Cerebellar nuclear complex (tissue), 1 donor: ENCODE measurements at places on chromosomes 5 and 9.

DNA sequence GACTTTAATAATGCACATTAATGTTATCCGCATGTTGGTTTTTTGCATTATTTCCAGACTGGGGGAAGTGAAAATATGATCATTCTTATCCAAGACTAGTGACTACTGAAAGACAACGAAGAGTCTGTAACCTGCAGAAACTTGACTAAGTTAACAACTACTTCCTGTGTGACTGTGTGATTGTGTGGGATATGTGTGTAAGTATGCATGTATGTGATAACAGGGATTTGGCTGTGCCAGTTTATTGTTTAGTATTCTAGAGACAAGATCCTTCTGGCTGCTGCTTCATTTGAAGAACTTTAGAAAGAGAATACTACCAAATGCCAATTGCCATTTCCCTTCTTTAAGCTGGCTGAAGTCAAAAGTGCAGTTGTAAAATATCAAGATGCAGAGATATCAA is 375.7 kb upstream of the PRR16 start:
- no peak for DNase-seq

DNA sequence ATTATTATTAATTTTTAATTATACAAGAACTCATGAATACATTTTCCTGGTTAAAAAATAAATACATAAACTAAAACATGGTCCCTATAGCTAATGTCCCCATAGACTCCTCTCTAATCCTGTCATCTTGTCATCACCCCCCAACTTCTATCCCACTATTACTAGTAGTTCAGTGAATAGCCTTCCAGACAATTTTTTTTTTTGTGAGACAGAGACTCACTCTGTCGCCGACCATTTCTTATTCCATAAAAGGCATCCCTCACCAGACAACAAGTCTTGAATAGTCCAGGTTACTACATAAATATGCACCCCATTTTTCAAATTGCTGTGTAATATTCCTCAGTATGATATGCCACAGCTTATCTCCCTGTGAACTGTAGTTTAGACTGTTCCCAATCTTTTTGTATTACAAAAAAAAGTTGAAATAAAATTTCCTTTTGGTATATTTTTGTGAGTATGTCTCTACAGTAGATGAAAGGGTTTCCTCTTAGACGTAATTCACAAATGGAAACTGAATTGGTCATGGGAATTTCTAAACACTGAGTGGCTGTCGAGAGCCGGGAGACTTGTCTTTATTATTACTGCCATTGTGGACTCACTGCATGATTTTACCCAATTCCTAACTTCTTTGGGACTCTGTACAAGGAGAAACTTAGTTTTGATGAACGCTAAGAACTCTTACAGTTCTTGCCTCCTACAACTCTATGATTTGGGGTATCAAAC is 6.4 kb upstream of the ABLIM3 start:
- DNase-seq, result no peak

GRCh38 chr5:178527458-178528307 is 62.5 kb downstream of the COL23A1 start:
- no peak for DNase-seq

DNA sequence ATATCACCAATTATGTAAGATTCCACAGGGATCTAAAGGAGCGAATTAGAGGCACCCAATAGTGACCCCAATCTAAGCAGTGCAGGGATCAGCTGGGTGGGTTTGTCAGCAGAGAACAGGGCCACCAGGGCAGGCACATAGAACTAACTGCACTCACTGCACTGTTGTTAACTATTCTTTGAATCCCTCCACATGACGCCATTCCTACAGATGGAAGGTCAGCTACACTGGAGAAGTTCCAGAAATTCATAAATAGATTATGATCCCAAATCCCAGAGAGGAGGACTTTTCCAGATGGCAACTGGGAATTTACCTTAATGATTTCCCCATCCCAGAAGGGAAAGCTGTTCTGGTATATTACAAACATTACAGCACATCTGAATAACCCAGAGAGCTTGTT is 84.2 kb downstream of the THBS4 start:
- no peak for DNase-seq

- DNase-seq, result no peak
These were observed 211.4 kb downstream of the CWC27 start for GRCh38 chr5:64980176-64980575.

- no peak for DNase-seq
These were observed 51.8 kb downstream of the ANKRD33B start for GRCh38 chr5:10615693-10616092.

DNA sequence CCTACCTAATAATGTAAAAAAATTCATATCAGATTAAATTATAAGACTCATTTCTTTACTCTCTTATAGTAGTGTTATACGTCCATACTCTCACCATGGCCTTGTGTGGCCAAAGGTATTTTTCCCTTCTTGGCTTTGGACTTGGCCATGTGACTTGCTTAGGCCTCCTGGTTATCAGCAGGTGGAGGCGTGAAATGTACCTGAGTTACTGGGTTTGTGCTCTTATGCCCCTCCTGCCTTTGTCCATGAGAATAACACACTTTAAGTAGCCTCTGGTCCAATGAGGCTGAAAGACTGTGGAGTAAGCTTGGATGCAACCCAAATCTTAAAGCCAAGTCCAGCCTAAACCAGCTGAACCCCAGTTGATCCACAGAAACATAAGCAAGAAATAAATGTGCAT is 68.7 kb downstream of the RETREG1 start:
- DNase-seq, result no peak

GRCh38 chr5:75320371-75320770 is 16.6 kb upstream of the HMGCR start:
- DNase-seq, result no peak

- no peak for DNase-seq
These were observed 133.0 kb downstream of the ZDHHC21 start for GRCh38 chr9:14560194-14560593.

- no peak for DNase-seq
These were observed 15.1 kb upstream of the NCS1 start for GRCh38 chr9:130157079-130157478.

DNA sequence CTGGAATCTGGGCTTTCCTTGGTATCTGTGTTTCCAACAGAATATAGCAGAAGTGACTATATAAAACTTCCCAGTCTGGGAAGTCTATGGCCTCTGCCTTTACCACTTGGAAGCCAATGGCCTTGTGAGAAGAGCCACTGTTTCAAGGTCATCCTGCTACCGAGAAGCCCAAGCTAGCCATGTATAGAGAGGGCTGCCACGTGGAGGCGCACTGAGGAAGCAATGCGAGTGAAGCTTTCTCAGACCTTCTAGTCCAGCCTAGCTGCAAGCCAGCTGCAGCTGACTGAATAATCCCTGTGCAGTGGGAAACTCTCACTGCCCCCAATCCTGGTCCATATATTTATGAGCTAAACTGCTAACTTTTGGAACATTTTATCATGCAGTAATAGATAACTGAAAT is 661.8 kb upstream of the RIOK2 start:
- no peak for DNase-seq

DNA sequence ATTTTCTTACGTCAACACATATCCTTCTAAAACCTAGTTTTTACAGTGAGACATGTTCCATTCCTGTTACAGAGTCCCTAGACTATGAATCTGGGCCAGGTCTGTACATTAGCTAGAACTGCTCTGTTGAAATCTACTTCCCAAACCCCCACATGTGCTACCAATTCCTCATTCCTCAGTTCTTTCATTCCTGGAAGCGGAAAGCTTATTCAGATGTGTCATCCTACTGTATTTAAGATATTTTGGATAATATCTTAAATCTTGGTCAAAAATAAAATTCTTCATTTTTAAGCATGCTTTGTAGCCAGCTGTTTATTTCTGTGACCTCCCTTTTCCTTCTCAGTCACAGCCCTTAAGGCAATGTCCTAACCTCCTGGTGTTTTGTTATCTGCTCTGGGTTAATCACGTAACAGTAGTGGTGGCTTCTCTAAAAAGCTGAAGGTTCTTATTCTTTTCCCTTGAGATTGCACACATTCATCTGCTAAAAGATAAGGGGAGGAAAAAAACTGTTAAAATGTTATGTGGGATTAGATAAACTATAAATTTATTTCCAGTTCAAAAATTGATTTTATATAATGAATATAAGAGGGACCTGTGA is 35.6 kb downstream of the GLRX start:
- DNase-seq, result no peak

- no peak for DNase-seq
These were observed 16.1 kb upstream of the COL5A1 start for GRCh38 chr9:134625361-134626068.
